ENCODE measurements at places on chromosomes 12 and 14.

DNA sequence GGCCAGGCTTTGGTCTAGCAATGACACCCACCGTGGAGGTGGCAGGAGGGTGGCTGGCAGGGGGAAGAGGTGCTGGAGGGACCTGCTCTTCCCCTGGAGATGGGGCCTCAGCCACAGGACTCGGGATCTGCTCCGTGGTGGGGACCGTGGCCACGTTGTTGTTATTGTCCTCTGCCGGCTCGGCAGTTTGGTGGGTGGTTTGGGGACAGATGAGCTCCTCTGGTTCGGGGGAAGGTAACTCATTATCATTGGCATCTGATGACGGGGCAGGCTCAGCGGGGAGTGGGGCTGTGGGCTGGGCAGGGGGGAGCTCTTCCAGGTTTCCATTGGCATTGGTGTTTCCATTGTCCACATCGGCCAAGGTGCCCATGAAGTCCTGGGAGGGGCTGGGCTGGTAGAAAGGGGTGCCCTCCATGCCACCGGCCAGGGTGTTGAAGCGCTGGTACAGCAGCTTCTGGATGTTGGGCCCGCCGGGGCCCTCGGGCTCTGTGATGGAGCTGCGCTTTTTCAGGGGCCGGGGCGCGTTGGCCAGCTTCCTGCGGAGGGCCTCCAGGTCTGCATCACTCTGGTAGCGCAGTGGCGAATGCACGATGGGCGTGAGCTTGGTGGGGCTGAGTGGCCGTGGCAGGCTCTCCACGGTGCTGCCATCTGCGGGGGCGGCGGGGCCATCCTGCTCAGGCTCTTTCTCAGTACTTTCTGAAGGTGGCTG is 24.3 kb downstream of the ZFYVE21 start:
- no peak for DNase-seq

GRCh38 chr12:108560321-108560721 is 652 bp downstream of the SART3 start:
- peak; percentile 78 for DNase-seq

- no peak for DNase-seq
These were observed 1.4 kb upstream of the CDCA4 start for GRCh38 chr14:105022276-105022670.

DNA sequence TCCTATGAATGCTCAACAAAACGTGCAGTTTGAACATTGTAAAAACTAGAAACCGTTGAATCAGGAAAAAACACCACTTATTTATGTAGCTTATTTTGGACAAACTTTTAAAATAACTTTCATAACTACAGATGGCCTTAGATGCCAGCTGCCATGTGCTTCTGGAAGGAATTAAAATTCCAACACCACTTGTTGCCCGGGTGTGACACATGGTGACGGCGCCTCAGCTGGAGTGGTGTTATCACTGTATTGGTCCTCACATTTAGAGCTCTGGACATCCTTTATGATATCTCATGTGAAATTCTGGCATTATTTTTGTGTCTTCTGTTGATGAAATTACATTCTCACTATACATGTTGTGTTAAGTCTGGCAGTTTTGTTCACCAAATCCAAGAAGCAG is 211.0 kb downstream of the IPO8 start:
- DNase-seq: no peak

DNA sequence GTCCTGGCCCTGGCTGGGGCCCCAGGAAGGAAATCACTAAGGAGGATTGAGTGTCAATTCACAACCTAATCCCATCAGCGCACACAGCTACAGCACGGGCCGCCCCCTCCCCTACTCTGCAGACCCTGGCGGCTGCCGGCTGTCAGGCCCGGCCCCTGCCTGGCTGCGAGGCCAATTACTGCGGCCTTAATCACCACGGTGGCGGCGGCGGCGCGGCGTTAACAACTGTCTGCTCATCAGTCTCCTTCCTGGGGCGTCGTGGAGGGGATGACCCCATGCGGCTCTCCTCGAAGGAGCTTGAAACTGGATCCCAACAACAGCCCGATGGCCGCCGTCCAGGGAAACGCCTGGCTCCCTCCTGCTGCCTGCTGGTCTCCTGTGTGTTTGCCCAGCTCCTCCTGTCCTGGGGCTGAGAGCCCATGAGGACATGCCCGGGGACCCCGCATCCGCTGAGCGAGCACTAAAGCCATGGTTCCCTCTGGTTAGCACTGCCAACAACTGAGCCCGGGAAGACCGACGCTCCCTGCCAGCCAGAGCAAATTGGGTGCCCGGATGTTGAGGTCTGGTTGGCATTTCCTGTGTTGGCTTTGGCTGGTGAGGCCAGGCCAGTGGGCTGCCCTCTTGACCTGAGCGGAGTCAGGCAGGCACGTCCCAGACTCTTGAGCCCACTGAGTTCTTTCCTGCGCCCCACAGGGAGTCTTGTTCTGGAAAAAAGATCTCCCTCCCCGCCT is 21.8 kb upstream of the EIF2B2 start:
- no peak for DNase-seq

DNA sequence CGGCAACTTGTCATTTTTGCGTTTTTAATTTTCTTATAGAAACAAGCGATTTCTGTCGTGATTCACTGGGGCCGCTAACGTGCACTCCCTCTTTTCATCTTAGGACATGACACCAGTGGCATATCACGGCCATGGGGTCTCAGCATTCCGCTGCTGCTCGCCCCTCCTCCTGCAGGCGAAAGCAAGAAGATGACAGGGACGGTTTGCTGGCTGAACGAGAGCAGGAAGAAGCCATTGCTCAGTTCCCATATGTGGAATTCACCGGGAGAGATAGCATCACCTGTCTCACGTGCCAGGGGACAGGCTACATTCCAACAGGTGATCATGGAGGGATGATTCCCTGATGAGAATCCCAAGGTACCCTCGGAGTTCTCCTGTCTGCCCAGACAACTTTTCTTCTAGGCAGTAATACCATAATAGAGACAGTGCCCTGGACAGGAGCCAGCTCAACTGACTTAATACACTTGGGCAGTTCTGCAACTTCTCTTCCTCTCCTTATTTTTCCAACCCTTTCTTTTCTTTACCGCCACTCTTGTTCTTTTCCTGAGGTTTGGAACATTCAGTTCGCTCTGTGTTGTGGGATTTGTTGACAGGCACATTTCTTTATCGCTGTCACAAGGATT is 821 bp downstream of the TMEM106C start:
- no peak for DNase-seq

DNA sequence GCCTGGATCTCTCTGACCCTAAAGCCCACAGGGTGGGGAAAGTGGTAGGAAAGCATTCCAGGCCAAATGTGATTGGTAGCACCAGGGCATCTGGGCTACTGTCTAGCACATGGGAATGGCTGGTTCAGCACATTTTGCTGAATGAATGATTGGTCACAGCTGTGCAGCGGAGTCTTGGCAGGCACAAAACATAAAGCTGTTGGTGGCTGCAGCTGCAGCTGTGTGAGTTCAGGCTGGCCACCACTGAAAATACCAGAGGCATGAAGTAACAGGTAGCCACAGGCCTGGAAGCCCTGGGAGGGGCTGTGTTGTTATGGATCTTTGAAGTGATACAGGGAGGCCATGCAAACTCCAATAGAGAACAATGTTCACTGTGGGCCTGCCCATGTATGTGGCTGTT is 72.7 kb downstream of the MYRFL start:
- DNase-seq: peak; percentile 86

GRCh38 chr12:1916371-1917171 is 1.9 kb downstream of the CACNA2D4 start:
- no peak for DNase-seq

- DNase-seq: no peak
These were observed 197.2 kb upstream of the PLEKHG7 start for GRCh38 chr12:92505254-92506231.

GRCh38 chr14:24051176-24051788 is 527 bp upstream of the CARMIL3 start:
- no peak for DNase-seq

DNA sequence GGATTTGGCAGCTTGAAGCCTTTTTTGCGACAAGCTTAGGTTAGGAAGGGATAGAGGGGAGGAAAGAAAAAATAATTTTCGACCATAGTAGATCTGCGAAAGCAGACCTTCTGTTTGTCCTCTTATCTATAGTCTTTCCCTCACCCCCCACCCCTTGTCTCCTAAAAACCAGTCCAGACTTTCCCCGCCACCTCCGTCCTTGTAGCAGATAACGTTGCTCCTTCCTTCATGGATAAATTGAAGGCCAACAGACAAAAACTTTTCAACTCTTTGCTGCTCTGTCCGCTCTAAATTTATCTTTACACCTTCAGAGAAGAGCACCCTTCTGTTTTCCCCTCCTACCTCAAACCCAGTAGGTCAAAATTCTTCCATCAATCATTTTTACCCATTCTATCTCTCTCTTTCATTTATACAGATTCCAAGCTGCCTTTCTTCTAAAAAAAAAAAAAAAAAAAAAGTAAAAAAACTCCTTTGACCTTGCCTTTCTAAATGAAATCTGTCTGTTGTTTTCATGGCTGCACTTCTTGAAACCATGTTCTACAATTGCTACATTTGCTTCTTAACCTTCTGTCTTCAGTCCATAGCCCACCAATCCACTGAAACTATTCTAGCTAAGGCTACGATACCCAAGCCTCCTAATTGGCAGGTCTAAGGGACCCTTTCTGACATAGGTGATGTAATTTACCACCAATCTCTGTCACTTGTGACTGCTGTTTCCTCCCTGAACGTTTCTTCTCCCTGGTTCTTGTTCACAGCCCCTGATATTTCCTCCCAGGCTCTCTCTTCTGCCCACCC is 11.1 kb upstream of the NEMF start:
- DNase-seq: no peak

DNA sequence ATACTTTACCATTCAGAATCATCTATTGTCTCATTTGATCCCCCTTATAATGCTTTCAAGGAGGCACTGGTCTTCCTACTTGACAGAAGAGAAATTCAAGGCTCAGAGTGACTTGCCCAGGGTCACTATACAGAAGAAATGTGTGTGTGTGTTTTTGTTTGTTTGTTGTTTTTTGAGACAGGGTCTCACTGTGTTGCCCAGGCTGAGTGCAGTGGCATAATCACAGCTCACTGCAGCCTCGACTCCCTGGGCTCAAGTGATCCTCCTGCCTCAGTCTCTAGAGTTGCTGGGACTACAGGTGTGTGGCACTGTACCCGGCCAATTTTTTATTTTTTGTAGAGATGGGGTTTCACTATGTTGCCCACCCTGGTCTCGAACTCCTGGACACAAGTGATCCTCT is 22.9 kb downstream of the IRF2BPL start:
- DNase-seq: no peak

DNA sequence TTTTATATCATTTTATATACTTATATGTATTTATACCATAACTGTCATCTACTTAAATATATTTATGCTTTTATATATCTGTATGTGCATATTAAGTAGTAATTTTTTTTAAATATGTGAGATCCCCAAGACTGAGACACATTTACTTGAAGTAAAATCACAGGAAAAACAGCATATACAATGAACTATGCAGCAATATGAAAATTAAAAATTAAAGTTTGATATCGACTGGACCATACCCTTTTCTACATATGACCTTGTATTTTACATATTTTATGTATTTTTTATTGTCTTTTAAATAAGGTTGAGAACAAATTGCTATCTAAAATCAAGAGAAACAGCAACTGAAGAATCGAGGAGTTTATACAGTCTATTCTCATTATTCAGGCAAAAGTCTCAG is 50.0 kb downstream of the TSPAN19 start:
- no peak for DNase-seq

GRCh38 chr14:65255029-65255545 is 152.8 kb upstream of the MAX start:
- no peak for DNase-seq

DNA sequence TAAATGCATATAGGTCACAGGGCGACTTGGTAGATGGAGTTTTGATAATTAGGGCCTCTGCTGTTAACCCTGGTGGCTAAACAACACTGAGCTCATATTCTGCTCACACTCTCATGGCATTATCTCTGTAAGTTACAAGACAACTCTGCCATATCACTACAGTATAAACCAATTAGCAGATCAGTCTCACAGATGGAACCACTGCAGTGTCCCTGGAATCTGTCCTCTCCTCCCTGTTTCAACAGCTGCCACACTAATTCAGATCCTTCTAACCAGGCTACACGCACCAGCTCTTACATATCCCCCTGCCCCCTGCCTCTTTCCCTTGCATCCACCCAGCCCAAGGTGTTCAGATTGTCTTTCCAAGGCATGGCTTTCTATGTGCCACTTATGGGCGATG is 161.0 kb upstream of the RMST start:
- DNase-seq: no peak

- DNase-seq: no peak
These were observed 4.1 kb downstream of the AKT1 start for GRCh38 chr14:104791425-104791824.

DNA sequence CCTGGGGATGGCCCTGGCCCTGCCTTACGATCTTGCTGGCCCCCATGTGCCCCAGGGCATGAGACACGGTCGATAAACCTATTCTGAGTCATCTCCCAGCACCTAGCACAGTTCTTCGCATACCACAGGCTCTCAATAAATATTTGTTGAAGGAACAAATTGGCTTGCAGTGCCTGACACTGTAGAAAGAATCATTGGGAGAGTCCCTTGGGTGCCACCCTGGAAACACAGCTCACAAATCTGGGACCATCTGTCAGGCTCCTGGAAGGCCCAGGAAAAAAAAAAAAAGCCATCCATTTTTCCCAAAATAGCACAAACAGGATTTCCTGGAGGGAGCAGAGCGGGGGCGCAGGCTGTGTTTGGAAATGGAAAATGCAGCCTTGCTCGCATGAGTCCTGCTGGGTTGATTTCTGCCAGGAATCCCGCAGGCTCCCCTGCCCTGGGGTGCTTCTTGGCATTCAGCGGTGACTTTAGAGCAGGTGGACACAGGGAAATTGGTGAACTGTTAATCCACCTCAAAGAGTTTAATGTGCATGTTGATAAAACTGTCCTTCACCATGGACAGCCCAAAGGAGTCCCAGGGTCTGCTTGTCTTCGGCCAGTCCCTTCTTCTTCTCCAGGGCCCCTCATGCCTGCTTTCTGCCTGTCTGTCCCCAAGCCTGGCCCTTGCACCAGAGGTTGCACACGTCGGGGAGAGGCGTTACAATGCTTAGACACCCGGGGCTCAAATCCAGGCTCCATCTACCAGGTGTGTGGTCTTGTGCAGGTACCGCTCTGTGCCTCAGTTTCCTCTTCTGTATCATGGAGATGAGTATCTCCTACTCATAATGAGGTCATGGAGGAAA is 106.1 kb upstream of the RFLNA start:
- no peak for DNase-seq

DNA sequence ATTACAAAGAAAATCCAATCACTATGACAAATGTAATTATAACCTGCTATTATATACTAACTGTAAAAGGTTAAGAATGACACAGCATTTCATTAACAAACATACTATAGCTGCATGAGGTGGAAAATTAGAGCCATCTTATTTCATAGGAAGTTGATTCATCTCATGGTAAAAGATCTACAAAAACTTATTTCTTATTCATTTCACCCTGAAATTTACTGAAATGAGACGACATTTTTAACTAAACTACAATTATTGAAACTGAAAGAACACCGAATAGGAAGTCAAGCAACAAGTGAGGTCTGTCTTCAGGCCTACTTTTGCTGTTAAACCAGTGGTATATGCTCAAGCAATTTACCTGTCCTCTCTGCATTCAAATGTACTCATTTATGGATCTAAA is 87.2 kb downstream of the CEP83 start:
- no peak for DNase-seq

GRCh38 chr14:70788898-70789297 is 20.4 kb downstream of the MAP3K9 start:
- no peak for DNase-seq

Measured in non-pigmented ciliary epithelial cell (primary cell).